ENCODE measurements at places on chromosomes 2 and 18.

GRCh38 chr18:47756364-47757016, 174.0 kb downstream of the SMAD2 start:
- peak; percentile 50 for DNase-seq

- DNase-seq: no peak
These were observed 83.0 kb downstream of the TSHZ1 start for GRCh38 chr18:75293591-75293990.

GRCh38 chr18:54983041-54983686, 23.9 kb upstream of the CCDC68 start:
- DNase-seq: no peak

DNA sequence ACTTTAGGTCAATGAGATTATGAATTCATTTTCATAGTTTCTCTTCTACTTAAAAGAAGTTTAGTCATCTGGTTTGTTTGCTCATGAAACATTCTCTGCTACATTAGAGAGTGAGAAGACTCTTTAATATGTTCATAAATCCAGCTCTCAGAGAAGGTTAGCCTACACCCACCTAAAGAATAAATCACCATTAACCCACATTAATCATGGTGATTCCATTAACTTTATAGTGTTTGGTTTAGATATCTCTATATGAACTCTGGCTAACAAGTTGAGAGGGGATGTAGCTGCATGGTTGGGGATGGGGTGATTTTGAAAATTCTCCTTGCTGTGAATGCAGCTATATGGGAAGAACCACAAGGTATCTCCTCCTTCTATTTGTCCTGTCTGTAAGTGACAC, 10.7 kb downstream of the TFPI start:
- no peak for DNase-seq

DNA sequence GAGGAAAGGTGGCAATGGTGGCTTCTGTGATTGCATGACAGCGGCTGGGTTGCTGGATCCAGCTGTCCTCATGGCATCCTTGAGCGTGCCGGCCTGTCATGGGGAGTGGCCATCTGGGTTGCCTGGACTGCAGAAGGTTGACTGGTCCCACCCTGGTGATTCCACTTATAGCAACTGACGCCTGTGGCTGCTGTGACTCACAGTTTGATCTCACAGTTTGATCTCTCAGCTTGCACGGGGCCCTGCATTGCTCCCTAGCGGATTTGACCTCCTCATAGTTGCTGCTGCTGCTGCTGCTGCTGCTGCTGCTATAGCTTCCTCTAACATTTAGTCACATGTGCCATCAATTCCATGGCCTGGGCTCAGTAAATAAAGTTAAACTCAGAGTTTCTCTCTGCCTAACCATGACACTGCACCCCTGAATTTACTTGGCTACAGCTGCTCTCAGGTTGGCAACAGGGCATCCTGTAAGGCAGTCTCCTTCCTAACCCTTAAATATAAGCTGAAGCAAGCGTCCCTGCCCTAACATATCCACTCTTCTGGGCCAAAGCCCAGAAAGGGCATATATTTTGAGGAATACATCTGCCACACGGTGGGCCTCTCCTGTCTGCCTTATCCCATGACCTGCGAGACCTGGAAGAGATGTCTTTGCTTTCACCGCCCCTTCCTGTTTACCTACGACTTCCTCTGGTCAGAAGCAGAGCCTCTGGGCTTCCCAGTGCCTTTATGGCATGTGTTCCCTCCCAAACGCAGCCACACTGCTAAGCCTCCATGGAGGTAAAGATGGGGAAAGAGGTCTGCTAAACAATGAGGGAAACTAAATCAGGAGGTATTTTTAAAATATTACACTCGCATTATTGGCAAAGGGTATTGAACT, 37.8 kb upstream of the CCDC150 start:
- no peak for DNase-seq

- DNase-seq: no peak
These were observed 43.4 kb upstream of the ROCK2 start for GRCh38 chr2:11387843-11388242.

- no peak for DNase-seq
These were observed 410.5 kb upstream of the CNTNAP5 start for GRCh38 chr2:123614596-123614995.

GRCh38 chr2:203578759-203579643, 43.9 kb upstream of the RAPH1 start:
- no peak for DNase-seq

- no peak for DNase-seq
These were observed 1667.3 kb upstream of the CELF4 start for GRCh38 chr18:39232937-39233336.

GRCh38 chr18:37276111-37276890, 289.3 kb downstream of the CELF4 start:
- no peak for DNase-seq

GRCh38 chr2:152825834-152826233, 107.4 kb downstream of the ARL6IP6 start:
- no peak for DNase-seq

DNA sequence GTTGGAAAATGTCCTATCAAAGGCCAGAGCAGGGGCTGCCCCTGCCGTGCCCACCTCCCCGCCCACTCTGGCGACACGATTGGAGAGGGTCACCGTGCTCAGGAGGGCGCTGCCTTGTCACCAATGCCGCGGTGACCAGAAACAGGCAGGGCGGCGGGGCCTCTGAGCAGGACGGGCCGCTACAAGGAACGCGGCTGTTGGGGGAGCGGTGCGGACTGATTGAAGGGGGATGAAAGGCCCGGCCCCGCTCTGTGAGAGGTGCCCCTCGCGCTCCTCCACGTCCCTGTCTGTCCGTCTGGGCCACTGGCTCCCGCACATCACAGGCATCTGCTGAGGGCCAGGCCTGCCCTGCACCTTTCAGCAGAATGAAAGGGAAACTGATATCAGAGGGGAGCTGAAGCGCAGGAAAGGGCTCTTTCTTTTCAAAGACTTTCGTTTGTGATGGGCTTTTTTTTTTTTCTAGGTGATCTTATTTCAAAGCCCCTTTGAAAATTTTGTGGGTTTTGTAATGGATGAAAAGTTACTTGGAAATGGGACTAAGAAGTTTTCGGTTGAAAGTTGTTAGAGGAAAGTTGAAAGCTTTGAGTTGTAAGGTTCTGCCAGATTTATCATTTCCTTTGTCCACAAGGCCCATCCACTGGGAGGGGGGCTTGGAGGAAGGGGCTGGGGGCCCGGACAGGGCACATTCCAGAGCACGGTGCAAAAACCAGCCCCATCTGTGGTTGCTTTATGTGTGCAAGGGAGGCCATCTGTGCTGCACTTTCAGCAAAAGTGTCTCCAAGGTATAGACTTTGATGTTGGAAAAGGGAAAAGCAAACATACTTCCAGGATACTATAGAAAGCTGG, 244.2 kb downstream of the KLHL29 start:
- DNase-seq: no peak

DNA sequence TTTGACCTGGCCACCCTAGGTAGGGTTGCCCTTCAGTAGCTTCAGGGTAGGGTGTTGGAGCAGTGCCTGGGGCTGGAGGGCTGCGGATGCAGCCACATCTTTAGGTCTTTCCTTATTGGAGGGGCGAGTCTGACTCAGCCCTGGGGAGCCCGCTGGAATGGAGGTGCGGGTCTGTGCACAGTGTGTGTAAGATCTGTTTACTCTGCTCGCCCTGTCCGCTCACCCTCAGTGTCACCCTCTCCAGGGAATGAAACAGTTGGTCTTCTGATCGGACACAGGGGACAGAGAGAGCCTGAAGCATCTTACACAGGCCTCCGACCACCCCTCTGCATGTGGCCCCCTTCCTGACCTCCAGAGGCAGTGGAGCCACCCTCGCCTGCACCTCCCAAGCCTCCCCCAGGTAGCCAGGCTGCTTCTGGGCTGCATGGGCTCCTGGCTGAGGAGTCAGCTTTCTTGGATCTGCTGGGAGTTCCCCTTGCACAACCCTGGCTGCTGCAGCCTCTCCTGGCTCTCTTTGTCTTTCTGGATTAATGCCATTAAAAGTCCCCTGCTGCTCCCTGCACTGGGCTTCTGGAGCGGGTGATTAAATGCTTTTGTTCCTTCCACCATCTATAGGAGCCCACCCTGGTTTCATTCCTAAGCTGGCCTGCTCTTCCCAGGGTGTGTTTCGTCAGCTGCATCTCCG, 82.6 kb downstream of the ASB1 start:
- DNase-seq: no peak

DNA sequence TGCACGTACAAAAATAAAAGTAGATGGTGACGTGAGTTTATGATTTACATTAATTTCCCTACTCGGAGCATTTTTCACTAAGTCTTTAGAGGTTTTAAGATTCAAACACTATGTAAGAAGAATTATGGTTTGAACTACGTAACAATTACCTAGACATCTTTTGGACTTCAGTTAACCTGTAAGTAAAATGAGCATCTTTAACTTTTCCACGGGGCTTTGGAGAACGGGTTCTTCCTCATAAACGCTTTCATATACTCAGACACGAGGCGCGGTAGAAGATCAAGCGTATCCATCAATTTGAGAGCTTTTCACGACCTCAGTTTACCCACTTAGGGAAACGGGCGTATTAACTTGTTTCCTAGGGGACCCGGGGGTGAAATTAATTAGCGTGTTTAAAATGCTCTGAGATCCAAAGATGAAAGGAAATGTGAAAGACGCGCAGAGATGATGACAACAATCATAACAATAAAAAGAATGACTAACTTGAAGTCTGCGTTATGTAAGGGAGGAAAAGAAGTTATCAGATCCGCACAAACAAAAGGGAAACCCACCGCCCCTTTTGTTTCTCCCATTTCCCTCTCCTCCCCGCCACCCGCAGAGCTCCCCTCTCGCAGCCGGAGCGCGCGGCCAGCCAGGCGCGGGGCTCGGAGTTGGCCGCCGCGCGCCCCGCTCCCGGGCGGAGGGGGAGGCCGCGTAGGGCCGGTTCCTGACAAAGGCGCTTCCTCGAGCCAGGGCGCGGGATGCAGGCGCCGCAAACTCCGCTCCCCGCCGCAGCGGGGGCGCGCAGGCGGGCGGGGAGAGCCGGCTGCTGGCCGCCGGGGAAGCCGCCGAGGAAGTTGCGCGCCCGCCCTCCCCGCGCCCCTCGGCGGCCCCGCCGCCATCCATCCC, 807 bp downstream of the PELI1 start:
- DNase-seq: no peak

DNA sequence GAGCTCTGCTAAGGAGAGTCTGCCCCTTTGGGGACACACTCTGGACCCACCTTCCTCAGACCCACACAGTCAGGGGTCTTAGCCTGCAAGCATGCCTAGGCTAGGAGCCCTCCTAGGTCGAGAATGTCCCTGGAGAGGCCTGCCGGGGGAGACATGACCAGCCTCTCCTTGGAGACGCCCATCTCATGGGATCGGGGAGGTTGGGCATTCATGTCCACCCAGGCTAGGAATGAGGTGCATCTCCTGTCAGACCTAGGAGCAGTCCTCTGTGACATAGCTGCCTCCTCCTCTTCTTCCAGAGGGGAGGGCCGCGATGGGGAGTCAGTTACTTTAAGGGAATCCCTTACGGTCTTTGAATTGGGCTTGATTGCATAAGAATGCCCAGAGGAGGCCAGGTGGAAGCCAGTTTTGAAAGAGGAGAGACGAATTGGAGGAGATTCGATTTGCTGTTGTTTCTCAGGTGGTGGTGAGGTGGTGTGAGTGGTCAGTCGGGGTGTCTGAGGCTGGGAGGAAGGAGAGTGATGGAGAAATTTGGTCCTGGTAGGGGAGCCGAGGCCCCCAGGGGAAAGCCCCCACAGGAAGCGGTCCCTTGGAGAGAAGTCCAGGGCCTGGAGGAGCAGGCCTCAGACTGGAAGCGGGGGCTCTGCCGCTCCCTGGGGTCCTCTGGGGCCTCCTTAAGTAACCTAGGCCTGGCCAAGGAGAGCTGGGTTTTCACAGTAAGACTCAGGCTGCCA, 241.3 kb downstream of the DYSF start:
- no peak for DNase-seq

GRCh38 chr2:240958366-240959213, 39.8 kb upstream of the SNED1 start:
- DNase-seq: no peak

GRCh38 chr2:133607679-133608078, 39.4 kb upstream of the NCKAP5 start:
- DNase-seq: no peak

- no peak for DNase-seq
These were observed 19.3 kb downstream of the PDE6D start for GRCh38 chr2:231761735-231762134.

DNA sequence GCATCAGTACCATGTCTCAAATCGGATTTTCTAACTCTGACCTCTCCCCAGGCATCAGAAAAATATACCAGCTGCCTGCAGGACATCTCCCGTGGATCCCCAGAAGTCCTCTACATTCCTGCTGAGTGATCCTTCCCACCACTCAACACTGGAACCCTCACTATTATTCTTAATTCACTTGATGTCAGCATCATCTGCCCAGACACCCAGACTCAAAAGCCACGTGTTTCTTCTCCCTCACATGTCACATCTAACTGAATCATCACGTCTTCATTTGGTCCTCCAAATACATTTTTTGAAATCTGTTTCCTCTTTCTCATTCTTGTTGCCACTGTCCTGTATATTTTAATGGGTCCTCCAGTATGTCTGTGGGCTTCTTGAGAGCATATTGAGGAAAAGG, 218.6 kb downstream of the HRH4 start:
- DNase-seq: no peak

GRCh38 chr2:179443180-179443579, 178.5 kb upstream of the SESTD1 start:
- DNase-seq: no peak

DNA sequence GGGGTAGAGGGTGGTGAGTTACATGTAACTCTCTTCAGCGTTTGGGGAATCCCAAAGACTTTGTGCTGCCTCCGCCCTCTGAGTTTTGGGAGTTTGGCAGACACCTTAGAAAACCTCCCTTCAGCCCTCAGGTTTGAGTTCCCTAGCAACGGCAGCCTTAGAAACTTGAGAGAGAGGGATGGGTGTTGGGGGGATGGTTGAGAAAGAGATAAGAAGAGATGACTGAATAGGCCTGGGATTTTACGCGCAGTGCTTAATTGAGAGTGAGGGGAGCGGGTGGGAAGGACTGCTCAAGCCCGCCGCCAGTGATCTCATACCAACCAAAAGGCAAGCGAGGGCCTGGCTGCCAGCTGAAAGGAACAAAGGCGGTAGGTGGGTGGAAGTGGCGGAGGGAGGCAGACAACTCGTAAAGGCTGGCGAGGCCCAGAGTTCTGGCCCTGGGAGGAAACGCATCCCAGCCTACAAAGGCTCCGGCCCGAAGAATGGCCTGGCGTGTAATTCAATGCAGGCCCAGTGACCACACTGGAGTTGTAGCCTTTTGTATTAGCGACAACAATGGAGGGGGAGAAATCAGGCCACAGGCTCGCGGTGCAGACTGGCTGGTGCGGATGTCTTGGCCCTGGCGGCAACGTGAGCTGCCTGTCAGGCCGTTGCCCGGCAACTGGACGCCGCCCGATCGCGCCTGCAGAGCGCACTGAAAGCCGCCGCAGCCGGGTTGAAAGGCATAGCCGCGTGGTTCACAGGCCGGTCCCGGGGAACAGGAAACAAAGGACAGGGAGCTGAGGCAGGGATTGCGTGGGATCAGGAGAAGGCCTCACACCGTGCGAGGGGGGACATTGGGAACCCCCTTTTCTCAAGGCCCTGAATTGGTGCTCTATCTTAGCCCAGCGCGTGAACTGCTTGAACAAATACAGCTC, 39.9 kb upstream of the DARS1 start:
- peak; percentile 25 for DNase-seq

GRCh38 chr2:206204710-206205109, 45.0 kb downstream of the EEF1B2 start:
- no peak for DNase-seq

GRCh38 chr18:32036506-32037180, 18.0 kb downstream of the RNF125 start:
- no peak for DNase-seq

- no peak for DNase-seq
These were observed 36.3 kb upstream of the CHRNA1 start for GRCh38 chr2:174800436-174801205.
